Stimulated activated CD4-positive, alpha-beta T cell treated with anti-CD3 and anti-CD28 coated beads, Interleukin-1b, Interleukin-23, amount 100 ng/mL, for 1 hour (primary cell): ENCODE measurements at places on chromosomes 1 and 21.

DNA sequence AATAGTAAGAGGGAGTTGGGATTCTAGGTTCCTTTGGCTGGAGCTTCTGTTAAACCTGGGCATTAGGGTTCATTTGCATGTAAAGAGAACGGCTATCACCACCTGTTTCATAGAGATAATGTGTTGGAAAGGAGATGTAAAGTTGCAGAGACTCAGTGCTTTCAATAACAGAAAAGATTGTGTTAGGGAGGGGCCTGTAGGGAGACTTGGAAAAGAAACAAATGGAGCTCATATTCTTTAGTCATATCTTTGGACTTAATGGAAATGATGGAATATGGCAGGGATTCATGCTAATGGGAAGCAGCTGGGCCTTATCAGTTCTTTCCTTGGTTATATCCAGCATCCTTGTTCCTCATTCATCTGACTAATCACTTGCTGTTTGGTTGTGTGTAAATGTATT lies 144.9 kb downstream of the CD247 start:
- no peak for DNase-seq

GRCh38 chr1:170806961-170807360 lies 128.4 kb upstream of the MROH9 start:
- no peak for DNase-seq

DNA sequence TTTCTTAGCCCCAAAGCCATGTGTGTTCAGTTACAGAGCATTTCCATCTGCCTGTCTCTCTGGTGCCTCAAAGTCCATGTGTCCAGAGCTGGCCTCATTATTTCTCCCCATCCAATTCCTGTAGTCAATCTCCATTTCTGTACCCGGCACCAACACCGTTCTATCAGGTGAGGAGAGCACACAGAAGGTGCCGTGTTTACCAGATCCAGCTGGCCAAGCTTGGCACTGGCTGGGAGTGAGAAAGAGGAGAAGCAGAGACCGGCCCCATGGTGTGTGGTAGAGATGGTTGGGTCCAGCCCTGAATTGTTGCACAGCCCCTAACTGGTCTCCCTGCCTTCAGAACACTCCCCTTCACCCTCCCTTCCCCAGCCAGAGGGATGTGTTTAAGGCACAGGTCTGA lies 7.5 kb upstream of the SSBP3 start:
- DNase-seq, result no peak

DNA sequence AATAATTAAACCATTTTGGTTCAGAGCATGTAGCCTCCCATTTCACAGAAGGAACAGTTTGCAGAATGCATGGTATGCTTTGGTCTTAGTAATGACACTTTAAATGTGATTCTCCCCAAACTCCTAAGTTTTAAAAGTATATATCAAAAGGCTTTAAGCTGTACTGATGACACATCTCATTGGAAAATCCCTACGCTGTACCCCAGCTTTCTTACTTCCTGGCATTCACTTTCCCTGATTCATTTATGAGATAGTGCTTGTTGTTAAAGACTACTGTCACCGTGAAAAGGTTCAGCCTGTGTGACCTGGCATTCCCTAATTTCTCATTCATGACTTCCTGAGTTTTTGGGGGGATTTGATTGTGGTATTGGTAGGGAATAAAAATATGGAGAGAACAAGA lies 53.4 kb downstream of the MPZL1 start:
- no peak for DNase-seq

DNA sequence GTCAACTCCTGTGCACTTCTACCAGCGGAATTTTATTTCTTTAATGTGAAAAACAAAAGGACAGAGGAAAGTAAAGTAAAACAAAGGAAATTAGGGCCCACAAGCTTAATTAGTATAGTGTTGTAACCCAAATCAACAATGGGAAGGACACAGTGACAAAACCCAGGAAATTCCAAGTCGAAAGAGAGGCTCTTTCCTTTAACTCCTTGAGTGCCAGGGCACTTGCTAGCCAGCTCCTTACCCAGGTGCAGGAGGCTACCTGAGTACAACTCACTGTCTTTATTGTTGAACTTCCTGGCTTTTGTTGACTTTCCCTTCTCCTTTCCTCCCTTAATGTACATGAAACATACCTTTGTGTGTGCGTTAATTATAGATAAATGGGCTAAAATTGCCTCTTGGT lies 55.0 kb downstream of the PEX14 start:
- DNase-seq, result no peak

DNA sequence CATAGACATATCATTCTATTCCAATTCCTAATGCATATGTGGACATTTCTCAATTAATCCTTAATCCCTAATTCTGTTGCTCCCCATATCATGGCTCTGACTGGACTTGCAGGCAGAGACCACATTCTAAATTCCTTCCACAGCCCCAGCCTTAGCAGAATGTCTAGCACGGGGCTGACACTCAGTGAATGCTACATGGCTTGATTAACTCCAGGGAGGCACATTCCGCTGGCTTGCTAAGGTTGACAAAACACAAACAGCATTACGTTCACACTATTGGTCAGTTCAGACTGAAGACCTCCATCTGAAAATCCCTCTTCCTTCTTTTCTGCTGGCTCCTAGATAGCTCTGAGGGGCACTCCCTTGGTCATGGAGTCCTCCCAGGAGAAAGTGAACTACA lies 119.4 kb downstream of the ASTN1 start:
- DNase-seq, result no peak

GRCh38 chr1:64212031-64212430 lies 8.6 kb downstream of the UBE2U start:
- DNase-seq, result no peak

DNA sequence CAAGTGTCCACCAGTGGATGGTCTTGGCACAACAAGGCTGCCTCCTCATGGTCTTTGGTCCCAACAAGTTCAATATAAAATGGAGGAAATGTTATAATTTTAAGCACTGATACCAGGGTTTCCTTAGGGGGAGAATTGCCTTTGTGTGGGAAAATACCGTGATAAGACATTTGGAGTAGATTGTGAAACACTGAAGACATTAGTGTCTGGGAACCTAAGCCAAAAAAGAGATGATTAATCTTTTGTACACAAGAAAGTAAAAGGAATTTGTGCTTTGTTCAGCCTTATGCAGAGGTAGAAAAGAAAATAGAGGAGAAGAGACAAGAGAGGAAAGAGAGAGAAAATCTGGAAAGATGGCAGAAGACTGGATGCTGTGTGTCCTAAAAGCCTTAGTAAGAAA lies 36.1 kb downstream of the ST6GALNAC3 start:
- no peak for DNase-seq

DNA sequence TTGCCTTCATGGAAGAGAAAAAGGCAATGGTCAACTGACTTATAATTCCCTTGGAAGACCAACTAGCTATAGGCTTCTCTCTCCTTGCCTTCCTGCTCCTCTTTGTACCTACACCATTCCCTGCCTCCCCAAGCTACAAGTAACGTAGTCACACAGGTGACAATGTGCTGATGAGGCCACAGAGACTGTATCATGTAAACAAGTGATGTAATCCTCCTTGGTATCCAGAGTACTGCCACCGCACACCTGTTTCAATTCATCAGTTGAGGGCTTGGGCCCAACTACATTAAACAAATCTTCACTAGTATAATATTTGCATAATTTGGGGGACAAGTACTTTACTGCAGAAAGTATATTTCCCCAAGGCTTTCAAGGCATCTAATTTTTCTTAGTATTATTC lies 76.4 kb upstream of the SCYL3 start:
- no peak for DNase-seq

DNA sequence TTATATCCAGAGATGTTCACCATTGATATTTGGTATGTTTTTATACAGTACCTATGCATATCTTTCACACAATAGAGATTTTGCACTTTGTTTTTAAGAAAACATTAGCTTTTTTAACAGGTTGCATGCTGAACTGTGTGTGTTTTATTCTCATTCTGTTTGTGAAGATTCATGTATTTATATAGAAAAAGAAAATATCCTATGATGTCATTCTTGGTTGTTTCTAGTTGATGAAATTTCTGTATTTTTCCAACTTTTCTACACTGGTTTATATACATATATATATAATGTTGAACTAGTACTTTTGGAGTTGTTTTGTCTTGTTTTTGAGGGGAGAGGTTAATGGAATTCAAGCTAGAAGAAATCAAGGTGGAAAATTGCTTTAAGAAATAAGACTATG lies 143.8 kb downstream of the MATN1 start:
- DNase-seq, result no peak

- DNase-seq, result no peak
These were observed 47.0 kb downstream of the CHML start for GRCh38 chr1:241593186-241593585.

- no peak for DNase-seq
These were observed 111.1 kb downstream of the NAV1 start for GRCh38 chr1:201649761-201650622.

- no peak for DNase-seq
These were observed 15.2 kb downstream of the TTC3 start for GRCh38 chr21:37088186-37088735.

DNA sequence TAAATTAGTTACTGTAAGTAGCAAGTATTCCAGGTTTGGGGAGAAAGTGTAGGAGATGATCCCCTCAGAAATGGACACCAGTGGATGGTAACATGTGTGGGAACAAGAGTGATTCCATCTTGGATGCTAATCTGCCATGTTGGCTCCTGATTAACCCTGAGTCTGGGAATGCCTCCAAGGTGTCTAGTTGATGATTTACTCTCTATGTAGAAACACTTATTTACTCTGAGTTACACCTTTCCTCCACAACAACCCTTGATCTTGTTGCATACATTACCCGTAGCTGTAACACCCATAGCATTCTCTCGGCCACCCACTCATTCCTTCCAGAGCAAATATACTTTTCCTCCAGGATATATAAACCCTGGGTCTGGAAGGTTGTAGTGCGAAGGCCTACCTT lies 315.9 kb upstream of the GREM2 start:
- no peak for DNase-seq

DNA sequence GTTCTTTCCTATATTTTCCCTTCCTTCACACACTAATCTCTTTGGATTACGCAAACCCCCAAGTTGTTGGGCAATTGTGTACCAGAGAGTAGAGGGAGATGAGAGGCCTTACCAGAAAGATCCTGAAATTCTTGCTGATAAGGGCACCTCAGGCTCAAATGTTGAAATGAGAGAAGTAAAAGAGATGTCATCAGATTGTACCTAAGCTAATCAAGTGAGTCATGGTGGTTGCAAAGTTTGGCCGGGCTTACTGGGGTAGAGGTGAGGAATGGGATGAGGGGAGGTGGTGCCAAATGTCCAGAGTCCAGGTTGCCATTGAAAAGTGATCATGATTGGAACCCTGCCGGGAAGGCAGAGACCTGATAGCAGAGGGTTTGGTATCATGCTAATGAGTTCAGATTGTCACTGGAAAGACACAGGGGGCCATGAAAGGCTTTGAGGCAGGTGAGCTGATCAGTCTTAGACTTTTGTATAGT lies 43.1 kb downstream of the OPTC start:
- DNase-seq, result no peak

- DNase-seq, result no peak
These were observed 49.5 kb downstream of the DR1 start for GRCh38 chr1:93395195-93395594.

GRCh38 chr1:3393987-3394920 lies 60.2 kb upstream of the ARHGEF16 start:
- DNase-seq, result no peak

DNA sequence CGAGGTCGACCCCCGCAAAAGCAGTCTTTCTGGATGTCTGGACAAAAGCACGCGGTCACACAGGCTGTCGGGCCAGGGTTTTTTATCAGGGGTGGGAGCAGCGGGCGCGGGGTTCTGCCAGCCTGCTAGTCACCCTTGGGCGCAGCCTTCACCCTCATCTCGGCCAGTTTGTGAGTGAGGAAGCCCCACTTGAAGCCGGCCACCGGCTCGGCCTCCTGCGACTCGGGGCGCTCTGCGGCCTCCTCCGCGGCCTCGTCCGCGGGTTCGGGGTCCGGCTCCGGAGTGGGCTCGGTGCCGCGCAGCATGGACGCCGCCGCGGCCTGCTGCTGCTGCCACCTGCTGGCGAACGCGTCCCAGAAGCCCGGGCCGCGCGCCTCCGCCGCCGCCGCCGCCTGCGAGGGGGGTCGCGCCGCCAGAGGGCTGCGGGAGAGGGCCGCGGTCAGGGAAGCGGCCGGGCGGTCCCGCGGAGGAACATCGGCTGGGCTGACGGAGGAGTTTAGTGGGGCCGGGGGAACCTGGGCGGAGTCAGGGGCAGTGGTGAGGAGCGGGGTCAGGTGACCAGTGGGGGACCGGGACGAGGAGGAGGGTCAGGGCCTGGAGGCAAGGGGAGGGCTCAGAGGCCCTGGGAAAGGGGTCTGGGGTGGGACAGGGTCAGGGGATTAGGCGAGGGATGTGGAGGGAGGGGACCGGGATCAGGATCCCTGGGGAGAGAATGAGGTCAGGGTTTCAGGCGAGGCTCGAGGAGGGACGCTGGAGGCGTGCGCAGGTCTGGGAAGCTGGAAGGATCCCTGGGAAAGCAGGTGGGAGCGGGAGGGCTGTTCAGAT lies 4.5 kb downstream of the C1orf232 start:
- DNase-seq, result no peak

DNA sequence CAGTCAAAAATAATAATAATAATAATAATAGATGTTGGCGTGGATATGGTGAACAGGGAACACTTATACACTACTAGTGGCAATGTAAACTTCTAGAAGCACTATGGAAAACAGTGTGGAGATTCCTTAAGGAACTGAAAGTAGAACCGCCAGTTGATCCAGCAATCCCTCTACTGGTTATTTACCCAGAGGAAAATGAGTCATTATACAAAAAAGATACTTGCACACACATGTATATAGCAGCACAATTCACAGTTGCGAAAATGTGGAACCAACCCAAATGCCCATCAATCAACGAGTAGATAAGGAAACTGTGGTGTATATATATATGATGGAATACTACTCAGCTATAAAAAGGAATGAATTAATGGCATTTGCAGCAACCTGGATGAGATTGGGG lies 176.0 kb downstream of the PLPP3 start:
- DNase-seq, result no peak

DNA sequence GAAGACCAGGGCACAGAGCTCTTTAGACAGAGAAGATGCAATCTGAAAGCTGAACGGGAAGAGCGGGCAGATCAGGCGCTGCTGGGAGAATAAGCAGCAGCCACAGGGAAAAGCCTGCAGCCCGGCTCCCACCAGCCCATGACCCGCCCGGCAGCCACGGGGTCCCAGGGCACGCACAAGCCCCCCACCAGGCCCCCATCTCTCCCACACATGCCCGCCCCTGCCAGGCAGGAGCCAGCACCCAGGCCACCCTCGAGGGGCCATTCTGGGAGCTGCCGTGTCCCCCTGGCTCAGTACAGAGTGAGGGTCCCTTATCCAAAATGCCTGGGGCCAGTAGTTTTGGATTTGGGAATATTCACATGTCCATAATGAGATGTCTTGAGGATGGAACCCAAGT lies 16.3 kb downstream of the SLC19A1 start:
- no peak for DNase-seq

GRCh38 chr1:162666006-162666645 lies 33.9 kb downstream of the DDR2 start:
- DNase-seq, result no peak

GRCh38 chr1:201468501-201468843 lies 516 bp downstream of the PHLDA3 start:
- DNase-seq, result no peak

DNA sequence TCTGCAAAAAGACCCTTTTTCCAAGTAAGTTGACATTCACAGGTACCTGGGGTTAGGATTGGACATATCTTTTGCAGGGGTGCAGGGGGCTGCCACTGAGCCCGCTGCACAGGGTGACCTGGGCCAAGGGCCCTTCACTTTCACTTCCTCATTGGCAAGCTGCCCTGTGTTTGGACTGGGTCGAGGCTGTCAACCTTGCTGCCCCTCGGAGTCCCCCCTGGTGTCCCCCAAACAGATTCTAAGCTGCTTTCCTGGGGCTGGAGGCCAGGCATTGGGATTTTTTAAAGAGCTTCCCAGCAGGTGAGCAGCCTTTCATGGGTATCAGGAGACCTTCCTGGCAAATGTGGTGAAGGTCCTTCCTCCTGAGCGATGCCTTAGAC lies 7.9 kb upstream of the UMODL1 start:
- no peak for DNase-seq
